ENCODE measurements at places on chromosomes 5 and 9. TPM values are rescaled to one million over a fixed set of nuclear protein-coding genes. Genes with fewer than 3 reads are reported as not detected.

The MYOT gene
- total RNA-seq, result 4.0 TPM

The LECT2 gene
- not detected for total RNA-seq

The SLC46A2 gene
- total RNA-seq, result not detected

The EGFL7 gene
- total RNA-seq, result 78.6 TPM

The ZNF883 gene
- 1.5 TPM for total RNA-seq

The FGF18 gene
- 15.2 TPM for total RNA-seq

The SPATA6L gene
- total RNA-seq, result 6.7 TPM

The PCDHB16 gene
- 5.1 TPM for total RNA-seq

The CARTPT gene
- not detected for total RNA-seq

The PCDHA9 gene
- 0.36 TPM for total RNA-seq

The SPINK13 gene
- total RNA-seq, result not detected

The ZNF782 gene
- 9.5 TPM for total RNA-seq

The STKLD1 gene
- total RNA-seq, result 1.4 TPM

The PCDHA12 gene
- not detected for total RNA-seq

The EXOSC2 gene
- total RNA-seq, result 18.7 TPM

The CYSRT1 gene
- total RNA-seq, result not detected

The IFNE gene
- total RNA-seq, result not detected

The FYB1 gene
- 16.3 TPM for total RNA-seq

The TRIM23 gene
- 21.9 TPM for total RNA-seq

The CATSPER3 gene
- total RNA-seq, result 0.63 TPM

The ARSI gene
- total RNA-seq, result 0.91 TPM

The MAMDC4 gene
- total RNA-seq, result 2.4 TPM

The ASPN gene
- 79.8 TPM for total RNA-seq

The ALDH1A1 gene
- 107 TPM for total RNA-seq

The PDE8B gene
- 25.5 TPM for total RNA-seq

The DBH gene
- not detected for total RNA-seq

The DDX4 gene
- not detected for total RNA-seq

The SPINK1 gene
- 13.7 TPM for total RNA-seq

The SVEP1 gene
- 74.6 TPM for total RNA-seq

The FIBCD1 gene
- total RNA-seq, result not detected

The FABP6 gene
- not detected for total RNA-seq

The MSX2 gene
- total RNA-seq, result 2.9 TPM

The TICAM2 gene
- total RNA-seq, result 10.6 TPM

The FRMD3 gene
- 7.2 TPM for total RNA-seq

The LHX6 gene
- 13.8 TPM for total RNA-seq

The INPP5E gene
- total RNA-seq, result 8.6 TPM

The ARL14EPL gene
- not detected for total RNA-seq

Data from aorta (tissue), 5 donors.